Liver (tissue), 10 donors: ENCODE measurements at places on chromosomes 11 and 22.

DNA sequence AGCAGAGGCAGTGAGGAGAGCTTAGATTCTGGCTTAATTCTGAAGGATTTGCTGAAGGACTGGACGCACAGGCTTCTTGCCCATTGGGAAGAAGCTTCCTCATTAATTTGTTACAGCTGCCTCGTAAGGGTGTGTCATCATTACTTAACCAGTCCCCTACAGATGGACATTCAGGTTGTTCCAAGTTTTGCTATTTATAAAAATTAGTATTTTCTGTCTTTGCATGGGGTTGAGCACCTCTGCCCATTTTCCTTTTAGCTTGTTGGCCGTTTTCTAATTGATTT, 38.1 kb downstream of the CAPN1 start:
- H3K4me3 ChIP-seq: no peak overlapping the region
- no peaks in the 10 kb centered on the region for H3K27me3 ChIP-seq
- no peaks in the 10 kb centered on the region for H3K36me3 ChIP-seq
- H3K27ac ChIP-seq: no peak overlapping the region
- DNase-seq: no peak
- H3K4me1 ChIP-seq: no peaks in the 10 kb centered on the region

DNA sequence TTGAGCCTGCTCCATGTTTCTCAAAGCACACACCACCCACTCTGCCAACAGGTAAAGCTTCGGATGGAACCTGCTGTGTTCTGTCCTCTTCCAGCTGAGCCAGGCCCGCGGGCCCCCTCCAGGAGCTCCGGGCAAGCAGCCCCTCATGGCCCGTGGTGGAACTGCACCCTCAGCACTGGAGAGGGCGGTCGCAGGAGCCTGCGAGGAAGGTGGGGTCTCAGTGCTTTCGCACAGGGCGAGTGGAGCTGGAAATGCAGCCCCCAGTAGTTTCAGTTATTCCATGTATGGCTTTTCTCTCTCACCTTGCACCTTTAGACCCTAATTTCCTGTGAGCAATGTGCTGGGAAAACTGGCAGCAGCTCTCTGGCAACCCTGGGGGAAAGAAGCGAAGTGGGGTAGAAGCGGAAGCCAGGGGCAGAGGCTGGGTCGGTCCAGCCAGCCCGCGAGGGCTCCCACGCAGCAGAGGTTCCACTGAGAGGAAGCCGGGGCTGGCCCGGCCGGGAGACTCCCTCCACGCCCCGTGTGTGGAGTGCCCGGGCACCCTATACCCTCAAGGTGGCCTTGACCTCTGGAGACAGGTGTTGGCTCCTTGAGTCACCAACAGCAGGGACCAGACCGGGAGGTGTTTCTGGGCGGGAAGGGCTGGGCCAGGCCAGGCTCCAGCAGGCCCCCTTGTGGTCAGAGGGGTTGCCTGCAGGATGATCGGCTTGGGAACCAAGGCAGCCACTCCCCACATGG, 119.9 kb upstream of the TMEM45B start:
- H3K4me1 ChIP-seq: peaks cover 10% of the 10 kb centered on the region
- H3K36me3 ChIP-seq: no peaks in the 10 kb centered on the region
- DNase-seq: peak; percentile 65
- no peak overlapping the region for H3K4me3 ChIP-seq
- H3K27ac ChIP-seq: no peak overlapping the region
- H3K27me3 ChIP-seq: no peaks in the 10 kb centered on the region

DNA sequence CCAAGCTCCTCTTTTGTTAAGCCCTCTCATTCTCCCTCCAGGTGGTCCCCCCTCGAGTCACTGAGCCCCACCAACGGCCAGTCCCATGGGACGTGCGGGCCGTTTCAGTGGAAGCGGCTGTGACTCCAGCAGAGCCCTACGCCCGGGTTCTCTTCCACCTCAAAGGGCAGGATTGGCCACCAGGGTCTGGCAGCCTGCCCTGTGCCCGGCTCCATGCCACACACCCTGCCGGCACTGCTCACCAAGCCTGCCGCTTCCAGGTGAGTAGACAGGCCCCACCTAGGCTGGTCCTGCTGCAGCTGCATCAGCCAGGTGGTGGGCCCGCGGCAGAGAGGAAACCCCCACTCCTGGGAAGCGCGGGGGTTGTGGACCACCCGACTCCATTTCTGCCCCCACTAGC, 3.3 kb downstream of the TMEM132A start:
- no peak for DNase-seq
- no peak overlapping the region for H3K27ac ChIP-seq
- H3K4me3 ChIP-seq: no peak overlapping the region
- H3K27me3 ChIP-seq: no peaks in the 10 kb centered on the region
- no peaks in the 10 kb centered on the region for H3K36me3 ChIP-seq

- H3K27me3 ChIP-seq: no peaks in the 10 kb centered on the region
- peaks cover 8% of the 10 kb centered on the region for H3K4me1 ChIP-seq
- DNase-seq: no peak
Measured at GRCh38 chr11:121365304-121365703, 72.7 kb downstream of the SC5D start.

GRCh38 chr11:45906096-45906682, 882 bp downstream of the FREY1 start:
- H3K27ac ChIP-seq: no peak overlapping the region
- H3K4me3 ChIP-seq: no peak overlapping the region

DNA sequence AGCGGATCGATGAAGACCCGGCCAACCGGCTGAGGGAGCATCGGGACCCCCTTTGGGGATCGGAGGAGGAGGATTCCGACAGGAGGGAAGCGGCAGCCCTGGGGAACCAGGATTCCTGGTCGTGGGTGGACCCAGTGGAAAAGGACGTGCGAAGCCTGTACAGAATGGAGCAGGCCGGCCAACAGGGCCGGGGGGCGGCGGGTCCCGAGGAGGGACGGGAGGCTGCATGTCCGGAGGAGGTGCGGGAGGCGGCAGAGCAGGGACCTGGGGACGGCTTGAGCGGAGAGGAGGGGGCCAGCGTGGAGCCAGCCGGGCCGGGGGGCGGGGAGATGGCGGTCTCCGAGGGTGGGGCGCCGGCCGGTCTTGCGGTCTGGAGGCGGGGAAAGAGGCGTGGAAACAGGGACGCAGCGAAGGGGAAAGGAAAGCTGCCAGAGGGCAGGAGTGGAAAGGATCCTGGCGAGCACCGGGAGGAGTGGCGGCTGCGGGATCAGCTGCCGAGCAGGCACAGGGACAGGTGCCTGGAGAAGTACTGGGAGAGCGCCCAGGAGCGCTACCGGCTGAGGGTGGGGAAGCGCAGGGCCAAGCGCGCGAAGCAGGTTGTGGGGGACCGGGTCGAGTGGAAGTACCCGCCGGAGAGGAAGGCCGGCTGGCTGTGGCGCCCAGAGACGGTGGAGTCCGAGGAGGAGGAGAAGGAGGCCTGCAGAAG, at the start of gene ANO5:
Gene ANO5 (plus strand): TSS at position 444 of the 706 bp plus-strand sequence. CDS start 408 bp downstream, outside the sequence.
- peak within 1 kb of the TSS; percentile 46 for H3K27ac ChIP-seq
- H3K4me1 ChIP-seq: peaks cover 18% of the 10 kb centered on the region
- H3K4me3 ChIP-seq: peak within 1 kb of the TSS; percentile 82
- peak; percentile 42 for DNase-seq

DNA sequence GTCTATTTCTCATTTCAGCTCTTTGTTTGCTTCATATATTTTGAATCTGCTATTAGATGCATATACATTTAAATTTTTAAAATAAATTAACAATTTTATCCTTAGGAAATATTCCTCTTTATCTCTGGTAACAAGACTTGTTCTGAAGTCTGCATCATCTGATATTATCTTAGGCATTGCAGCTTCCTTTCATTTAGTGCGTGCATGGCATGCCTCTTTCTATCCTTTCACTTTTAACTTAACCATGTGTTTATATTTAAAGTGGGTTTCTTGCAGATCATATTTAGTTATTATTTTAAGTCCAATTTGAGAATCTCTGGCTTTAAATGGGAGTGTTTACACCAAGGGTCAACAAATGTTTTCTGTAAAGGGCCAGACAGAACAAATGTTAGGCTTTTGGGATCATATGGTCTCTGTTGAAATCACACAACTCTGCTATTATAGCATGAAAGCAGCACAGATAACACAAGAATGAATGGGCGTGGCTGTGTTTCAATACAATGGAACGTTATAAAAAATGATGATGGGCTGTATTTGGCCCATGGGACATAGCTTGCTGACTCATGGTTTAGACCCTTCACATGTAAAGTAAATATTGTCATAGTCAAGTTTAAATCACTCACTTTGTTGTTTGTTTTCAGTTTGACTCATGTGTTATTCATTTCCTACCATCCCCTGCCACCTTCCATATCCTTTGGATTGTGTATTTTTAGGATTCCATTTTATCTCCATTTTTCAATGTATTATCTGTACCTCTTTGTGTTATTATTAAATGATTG, 83.9 kb upstream of the SNX19 start:
- DNase-seq: no peak
- H3K4me1 ChIP-seq: no peaks in the 10 kb centered on the region
- H3K27ac ChIP-seq: no peak overlapping the region
- no peak overlapping the region for H3K4me3 ChIP-seq

GRCh38 chr11:134356656-134357544, 25.1 kb downstream of the GLB1L2 start:
- H3K4me3 ChIP-seq: no peak overlapping the region
- no peaks in the 10 kb centered on the region for H3K36me3 ChIP-seq
- no peak for DNase-seq
- H3K4me1 ChIP-seq: no peaks in the 10 kb centered on the region
